SK-N-DZ (cell line): ENCODE measurements at places on chromosomes 4 and X.

GRCh38 chrX:103629318-103630170, 769 bp downstream of the TCEAL1 start:
- peak; percentile 76 for DNase-seq

DNA sequence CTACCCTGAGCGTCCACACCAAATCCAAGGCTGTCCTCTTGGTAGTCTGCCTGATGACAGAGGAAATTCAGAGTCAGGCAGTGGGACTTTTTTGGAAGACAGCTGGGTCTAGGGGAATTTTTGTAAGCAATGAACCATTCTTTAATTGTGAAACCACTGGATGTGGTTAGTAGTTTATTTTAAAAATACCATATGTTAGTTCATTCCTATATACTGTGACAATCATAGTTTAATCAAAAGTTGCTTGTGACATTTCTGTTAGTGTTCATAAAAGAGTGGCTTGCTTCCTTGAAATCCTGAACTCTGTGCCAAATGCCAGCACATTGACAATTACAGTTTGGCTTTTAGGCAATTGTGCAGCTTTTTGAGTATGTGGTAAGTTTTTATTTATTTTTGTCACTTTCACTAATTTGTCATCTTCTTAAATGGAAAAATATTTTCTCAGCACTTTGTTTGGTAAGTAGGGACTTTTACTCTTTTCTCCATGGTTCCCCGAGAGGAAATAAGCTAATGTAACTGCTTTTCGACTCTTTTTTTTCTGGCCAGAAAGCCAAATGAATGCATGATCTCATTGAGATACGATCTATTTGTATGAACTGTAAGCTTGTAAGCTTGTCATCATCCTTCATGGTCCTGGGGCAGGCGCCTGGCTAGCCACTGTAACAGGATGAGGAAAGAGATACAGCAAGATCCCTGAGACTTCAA, 72.6 kb upstream of the SLC4A4 start:
- no peak for DNase-seq

- peak; percentile 16 for DNase-seq
These were observed 39.2 kb upstream of the ASMTL start for GRCh38 chrX:1491851-1492349.

DNA sequence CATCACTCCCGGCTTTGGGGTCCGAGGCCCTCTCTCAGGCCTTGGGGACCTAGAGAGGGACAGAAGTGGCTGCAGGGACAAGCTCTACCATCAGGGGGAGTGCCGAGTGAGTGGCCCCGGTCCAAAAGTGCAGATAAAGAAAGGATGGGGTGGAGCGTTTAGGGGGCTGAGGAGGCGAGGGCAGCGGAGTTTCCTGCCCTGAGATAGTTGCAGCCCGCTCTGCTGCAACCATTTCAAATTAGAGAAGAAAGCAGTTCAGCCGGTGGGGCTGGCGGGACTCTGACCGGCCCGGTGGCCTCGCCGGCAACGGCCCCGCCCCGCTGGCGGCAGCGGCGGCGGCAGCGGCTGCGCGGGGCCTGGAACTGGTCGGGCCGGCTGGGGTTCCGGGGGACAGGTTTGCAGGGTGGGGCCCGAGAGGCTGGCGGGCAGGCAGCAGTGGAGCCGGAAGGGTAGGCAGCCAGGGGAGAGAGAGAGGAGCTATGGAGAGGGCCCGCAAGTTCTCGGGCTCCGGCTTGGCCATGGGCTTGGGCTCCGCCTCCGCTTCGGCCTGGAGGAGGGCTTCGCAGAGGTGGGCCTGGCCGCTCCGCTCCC, 7.6 kb downstream of the DLG3 start:
- DNase-seq: no peak

DNA sequence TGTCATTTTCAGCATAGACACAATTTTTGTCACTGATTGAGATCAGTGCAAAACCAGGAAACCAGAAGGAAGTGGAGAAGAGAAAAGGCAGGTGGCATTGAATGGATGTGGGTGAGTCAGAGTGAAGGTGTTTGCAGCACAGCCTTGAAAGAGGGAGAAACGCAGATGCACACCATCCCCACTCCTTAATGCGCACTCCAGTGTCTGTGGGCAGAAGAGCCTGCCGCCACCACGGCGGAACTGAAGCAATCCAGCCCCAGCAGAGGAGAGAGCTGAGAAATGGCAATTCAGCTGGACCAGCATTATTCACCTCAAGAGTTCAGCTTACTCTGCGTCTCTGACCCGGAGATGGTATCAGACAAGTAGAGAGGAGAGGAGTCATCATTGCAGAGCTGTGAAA, 393.1 kb upstream of the FRG1 start:
- DNase-seq: no peak
